Activated CD8-positive, alpha-beta memory T cell treated with anti-CD3 and anti-CD28 coated beads for 1 hour (primary cell): ENCODE measurements at places on chromosomes 1 and 21.

DNA sequence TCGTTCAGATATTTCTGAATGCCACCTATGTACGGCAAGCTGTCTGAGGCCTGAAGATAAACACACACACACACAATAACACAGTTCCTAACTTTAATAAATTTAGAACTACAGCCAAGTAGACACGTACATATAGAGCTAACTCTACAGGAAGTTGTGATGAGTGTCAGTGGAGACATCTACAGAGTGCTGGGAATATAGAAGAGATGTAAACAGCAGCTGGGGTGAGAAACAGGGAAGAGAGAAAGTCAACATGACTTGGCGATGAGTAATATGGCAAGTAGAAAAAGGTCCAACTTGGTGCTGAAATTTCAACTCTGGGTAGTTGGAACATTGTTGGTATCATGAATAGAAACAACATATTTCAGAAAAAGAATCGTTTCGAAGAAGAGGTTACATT lies 206.5 kb downstream of the ZP4 start:
- DNase-seq: no peak

- DNase-seq: no peak
Measured at GRCh38 chr1:185015631-185016030, 29.7 kb upstream of the RNF2 start.

GRCh38 chr1:174398246-174398645 lies 49.5 kb upstream of the GPR52 start:
- DNase-seq: no peak

GRCh38 chr1:168340781-168341482 lies 60.3 kb downstream of the TBX19 start:
- no peak for DNase-seq
